ENCODE measurements at places on chromosomes 7 and 10.

DNA sequence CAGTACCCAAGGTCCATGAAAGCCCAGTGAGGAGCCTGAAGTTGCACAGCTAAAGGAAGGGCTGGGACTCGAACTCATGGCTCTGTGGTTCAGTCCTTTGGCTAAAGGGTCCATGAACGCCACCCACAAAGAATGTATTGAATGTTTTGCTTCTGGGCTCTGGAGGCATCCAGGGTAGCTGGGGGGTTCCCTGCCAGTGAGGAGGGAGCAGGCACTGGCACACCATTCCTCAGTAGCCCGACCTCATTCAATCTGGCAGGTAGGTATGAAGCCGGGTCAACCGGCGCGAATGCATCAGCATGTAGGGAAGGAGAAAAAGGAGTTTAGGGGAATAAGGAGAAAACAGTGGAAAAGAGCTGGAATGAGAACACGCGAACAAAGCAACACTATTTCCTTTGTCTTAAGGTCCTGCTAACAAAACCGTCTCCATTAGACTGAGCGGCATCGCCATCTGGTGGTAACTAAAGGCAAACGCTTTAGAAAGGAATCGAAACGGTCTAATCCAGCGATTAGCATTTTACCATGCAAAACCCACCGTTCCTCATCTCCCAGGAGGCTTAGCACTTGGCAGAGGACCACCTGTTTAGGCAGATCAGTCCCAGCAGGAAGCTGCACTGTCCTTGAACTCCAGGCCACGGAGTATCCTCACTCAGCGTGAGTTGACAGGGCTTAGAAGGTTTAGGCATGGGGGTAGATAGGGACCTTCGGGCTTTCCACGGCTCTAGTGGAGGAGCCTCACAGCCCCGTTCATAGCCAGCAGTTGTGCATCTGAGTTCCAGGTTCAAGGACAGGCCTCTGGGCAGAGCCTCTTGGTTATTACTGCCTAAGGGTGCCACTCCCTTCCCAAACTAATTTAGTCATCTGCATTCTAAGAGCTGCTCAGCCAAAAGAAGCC is 122.8 kb downstream of the UBE2H start:
- DNase-seq = peak; percentile 16

GRCh38 chr7:123747620-123748141 is 1.1 kb downstream of the WASL start:
- no peak for DNase-seq

DNA sequence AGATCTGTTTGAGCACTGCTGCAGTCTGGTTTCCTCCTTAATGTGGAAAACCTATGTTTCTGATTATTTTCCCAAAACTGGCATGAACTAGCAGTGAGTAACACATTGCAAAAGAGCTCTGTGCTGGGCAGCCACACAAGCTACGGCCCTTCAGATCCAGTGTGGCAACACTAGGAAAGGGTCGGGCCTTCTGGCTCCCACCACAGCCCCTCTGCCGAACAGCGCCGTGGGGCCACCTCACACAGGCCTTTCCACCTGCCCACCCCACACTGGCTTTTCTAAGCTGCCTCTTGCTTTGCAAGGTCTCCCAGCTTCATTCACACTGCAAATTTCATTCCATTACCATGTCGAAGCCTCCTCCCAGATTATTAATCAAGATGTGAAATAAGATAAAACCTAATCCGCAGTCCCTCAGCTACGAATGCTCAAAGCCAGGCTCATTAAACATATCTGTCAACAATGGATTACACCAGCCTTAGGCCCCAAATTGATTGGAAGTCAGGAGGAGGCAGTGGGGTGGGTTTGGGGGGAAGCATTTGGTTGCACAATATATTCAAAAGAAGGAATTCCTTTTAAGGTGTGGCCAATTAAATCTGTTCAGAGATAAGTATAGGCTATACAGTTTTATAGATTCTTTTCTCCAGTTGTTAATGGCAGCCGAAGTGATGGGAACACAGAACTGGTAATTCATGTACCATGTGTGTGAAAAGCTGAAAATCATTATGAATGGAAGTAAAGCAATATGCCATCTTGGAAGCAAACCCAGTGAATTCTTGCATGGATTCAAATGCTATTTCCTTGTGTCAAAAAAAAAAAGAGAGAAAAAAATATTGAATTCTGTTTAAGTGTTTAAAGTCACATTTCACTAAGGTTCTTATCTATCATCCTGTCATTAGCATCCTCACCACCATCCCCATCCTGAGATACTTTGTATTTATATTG is 223.7 kb downstream of the MTERF1 start:
- no peak for DNase-seq

GRCh38 chr7:916291-916941 is 38.1 kb downstream of the ADAP1 start:
- DNase-seq = no peak

- DNase-seq = no peak
Observed at GRCh38 chr7:150369748-150370501, 1.3 kb downstream of the REPIN1 start.

GRCh38 chr10:36773652-36774051 is 351.7 kb upstream of the ANKRD30A start:
- DNase-seq = no peak

- no peak for DNase-seq
Observed at GRCh38 chr10:49299816-49300139, 808 bp downstream of the C10orf71 start.

DNA sequence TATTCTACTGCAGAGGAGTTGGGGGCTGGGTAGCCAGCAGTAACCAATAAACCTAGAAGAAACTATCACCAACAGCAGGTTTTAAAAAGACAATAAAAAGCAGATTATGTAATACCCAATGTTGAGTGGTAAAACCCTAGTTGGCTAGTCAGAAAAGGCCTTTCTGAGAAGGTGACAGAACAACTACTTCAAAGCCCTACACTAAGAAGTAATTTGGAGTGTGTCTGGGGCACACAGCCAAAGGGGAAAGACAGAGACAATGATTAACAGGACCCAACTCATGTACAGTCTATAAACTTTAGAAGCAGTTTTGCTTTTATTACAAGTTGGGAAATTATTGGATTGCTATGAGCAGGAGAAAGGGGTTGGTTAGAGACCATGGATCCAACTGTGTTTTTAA is 77.2 kb upstream of the TMEM106B start:
- no peak for DNase-seq

DNA sequence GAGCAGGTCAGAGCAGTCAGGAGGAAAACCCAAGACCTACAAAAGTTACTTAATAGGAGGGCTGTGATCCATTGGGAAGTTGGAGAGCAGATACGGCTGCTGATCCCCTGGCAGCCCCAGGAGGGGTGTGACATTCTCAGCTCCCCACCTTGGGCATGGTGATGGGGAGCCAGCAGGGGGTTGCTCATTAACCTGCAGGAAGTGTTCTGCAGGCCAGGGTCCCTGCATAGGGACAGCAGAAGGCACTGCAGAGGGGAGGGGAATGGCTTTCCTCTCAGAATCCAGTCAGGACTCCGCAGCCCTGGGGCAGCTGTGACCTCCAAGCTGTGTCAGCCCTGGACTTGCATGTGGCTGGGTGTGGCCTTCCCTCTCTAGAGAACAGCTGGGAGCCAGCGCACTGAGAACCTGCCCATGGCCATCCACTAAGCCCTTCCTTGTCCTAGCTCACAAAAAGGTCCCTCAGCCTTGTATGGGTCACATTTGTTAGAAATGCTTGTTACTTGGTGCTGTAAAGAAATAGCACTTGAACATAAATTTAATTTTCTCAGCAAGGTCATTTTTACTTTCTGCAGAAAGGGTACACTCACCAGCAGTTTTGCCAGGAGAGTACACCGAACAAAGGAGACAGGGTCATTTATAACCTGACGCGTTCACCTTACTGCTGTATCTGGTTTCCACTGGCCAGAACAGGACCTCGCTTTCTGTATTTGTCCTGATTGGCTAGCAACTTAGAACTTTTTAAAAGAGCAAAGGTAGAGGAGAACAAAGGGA is 169.6 kb downstream of the COBL start:
- DNase-seq = no peak

GRCh38 chr10:130108934-130109604 is 1.6 kb downstream of the C10orf143 start:
- no peak for DNase-seq

DNA sequence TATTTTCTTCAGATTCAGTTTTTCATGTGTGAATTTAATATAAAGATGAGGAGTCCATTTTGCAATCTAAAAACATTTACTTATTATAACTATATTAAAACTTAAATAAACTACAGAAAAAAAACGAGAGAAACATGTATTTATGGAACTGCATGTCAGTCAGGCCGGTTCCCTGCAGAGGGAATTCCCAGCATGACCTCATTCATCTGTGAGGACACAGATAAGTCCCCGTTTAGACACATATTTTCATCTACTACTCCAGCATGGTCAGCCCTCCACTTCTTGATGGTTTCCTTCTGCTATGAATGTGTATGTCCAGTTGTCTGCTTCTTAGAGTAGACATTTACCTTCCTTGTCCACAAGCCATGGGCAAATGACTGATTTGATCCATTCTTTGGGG is 339.1 kb downstream of the SEMA3D start:
- DNase-seq = no peak

DNA sequence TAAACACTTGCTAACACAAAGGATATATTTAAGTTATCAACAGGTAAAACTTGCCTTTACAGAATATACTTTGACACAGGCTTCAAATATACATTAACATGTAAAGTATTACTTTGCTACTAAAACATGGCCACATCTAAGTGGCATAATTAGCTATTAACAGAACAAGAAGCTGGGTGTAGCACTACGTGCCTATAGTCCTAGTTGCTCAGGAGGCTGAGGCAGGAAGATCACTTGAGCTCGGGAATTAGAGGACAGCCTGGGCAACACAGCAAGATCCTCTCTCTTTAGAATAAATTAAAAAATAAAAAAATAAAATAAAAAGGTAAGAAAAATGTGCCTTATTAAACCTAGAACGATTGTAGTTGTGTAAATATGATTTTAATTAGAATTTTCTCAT is 106.6 kb downstream of the CNOT4 start:
- no peak for DNase-seq

DNA sequence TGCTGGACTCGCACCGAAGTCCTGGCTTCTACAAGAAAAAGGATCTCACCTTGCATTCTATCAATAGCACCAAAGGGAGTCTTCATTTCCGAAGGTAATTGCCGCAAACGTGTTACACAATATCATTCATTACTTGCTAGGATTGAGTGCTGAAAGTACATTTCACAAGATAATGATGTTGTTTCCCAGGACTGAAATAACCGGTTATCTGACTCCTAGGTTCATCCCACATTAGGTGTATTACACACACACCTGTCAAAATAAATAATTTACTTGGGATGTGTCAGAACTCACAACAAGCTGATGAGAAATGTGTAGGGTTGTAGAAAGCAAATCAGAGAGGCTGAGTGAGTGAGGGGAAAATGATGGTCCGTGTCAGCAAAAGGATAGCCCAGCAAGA is 219.4 kb upstream of the RHOBTB1 start:
- no peak for DNase-seq

DNA sequence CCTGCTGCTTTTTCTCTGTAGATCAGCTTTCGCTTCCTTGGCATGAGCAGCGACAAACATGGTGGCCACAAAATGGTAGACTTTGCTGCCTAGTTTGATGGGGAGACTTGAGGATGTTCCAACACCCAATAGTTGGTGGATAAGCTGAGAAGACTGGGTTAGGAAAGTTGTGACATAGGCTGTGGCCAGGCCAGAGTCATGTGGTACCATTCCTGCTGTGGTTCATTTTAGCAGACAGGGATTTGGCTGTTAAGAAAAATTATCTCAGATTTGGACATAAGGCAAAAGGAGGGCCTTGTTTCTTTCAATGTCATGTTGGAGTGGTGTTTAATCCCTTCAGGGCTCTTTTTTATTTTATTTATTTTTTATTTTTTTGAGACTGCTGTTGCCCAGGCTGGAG is 26.6 kb upstream of the FAM180A start:
- DNase-seq = no peak

GRCh38 chr10:74081941-74082718 is 68.5 kb downstream of the AP3M1 start:
- no peak for DNase-seq

DNA sequence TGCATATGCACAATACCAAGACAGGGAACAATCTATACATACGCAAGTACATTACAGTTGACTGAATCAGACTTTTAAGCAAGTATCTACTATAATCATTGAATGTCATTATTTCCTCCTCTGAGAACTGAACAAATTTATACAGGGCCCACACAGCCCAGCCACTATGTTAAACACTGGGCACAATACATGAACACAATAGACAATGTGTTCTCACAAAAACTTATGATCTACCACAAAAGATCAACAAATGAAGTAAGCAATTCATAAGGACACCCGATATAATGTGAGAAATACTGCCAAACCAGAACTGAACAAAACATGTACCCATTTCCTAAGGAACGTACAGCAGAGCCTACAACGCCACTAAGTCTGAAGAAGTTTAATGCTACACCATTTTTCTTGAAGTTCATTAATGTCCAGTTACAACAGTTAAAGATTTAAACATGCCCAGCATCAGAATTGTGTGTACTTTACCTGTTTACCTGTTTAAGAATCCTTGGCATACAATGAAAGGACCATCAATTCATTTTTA is 31.5 kb downstream of the SHTN1 start:
- no peak for DNase-seq

GRCh38 chr10:70052462-70053217 is at the start of gene MACROH2A2:
Gene MACROH2A2, plus strand, starts transcription at chr10:70052846. Its CDS starts 22,813 bp downstream, at chr10:70075659.
- no peak for DNase-seq

DNA sequence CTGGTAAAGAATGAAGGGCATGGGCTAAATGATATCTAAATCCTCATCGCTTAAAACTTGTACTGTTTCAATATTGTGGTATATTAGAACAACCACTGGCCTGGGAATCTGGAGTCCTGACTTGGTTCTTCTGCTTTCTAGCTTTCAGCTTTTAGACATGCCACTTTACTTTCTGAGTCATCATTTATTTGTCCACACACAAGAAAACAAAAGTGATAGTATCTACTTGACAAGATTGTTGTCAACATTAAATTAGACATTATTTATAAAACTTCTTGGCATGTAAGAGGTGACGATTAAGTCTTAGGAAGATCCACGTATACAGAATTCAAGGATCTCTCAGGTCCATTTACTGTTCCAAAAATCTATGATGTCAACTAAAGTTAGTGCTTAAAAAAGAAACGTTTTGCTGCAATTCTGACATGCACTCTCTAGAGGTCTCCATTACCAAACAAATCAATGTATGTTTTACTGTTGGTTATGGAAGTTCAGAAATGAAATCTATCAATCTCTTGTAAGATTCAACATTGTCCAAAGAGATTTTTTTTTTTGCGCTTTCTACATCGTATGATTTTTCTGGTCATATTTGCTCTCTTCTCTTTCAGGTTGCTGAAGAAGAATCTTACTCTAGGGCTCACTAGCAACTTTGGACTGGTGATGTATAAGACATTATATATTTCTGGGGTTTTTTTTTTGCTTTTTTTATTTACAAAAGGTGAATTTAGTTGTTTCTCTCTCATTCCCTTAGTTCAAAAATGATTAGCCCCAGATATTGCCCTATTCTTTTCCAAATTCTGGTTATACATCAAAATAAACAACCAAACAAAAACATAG is 53.6 kb upstream of the DYNC1I1 start:
- DNase-seq = no peak

GRCh38 chr7:50793120-50793946 is 10.6 kb upstream of the GRB10 start:
- no peak for DNase-seq

- DNase-seq = no peak
Observed at GRCh38 chr10:85858776-85859515, 507.6 kb downstream of the GRID1 start.

- no peak for DNase-seq
Observed at GRCh38 chr10:89531359-89531758, 4.0 kb downstream of the SLC16A12 start.
